ENCODE measurements at places on chromosomes 4 and X.

DNA sequence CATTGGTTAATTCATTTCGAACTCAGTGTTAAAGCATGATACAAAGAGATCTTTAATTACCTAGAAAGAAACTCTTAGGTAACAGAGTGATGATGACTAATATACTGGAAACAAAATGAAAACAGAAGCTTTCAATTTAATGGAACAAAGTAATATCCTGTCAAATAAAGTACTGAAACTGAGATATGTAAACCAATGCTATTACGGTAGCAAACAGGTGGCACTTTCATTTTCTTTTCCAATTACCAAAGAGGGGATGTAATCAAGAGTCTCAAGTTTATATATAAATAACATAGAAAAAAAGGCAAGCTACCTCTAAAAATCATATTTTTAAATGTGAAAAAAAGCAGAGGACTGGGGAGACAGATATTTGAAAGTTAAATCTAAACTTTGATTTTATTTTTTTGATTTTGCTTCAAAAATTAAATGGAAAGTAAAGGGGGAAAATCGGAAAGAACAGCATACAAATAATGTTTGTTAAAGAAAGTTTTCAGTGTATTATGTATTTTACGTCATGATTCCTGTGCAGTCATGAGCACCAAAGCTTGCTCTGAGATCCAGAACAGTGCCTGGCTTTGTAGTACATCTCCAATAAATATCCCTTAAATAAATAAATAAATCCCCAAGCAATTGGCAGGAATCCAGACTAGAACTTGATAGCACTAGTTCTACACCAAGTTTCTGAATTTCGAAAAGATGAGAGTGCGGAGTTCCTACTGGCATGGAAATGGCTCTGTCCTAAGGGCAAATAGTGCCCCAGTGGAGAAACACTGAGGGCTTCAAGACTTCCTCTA is 25.0 kb upstream of the RAPGEF2 start:
- no peak for DNase-seq

DNA sequence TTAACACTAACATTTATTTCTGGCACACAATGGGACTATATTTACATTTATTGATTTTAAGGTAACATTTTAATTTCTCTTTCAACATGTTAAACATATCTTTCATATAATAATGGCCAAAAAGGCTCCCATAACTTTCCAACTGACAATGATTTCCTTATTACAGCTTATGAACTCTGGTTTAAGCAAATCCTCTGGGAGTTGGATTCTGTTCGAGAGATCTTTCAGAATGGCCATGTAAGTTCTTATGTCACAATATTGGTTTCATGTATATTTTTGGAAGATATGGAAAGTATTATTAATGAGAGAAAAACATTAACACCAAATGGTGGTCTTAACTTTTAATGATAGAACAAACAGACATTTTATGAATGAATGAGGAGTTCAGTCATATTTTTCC is 4.1 kb downstream of the TDO2 start:
- no peak for DNase-seq

DNA sequence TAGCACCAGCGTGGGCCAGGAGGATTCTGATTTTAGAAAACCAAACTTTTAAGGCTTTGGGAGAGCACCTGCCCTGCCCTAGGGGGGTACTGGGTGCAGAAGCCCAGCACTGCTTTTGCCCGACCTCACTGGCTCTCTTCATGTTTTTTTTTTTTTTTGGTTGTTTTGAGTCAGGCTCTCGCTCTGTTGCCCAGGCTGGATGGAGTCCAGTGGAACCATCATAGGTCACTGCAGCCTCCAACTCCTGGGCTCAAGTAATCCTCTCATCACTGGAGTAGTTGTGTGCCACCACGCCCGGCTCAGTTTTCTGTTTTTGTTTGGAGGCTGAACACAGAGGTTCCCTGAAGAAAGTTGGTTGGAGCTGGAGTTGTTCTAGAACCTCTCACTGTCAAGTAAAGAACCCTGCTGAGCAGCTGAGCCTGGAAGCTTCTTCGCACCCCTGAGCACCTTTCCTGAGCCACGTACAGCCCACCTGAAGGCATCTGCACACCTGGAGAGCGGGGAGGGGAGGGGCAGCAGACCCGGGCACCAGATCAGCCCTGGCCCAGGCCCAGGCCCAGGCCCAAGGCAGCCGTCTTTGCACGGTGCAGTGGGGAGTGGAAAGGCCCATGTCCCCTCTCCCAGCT is 49.5 kb downstream of the SHROOM2 start:
- DNase-seq: no peak

DNA sequence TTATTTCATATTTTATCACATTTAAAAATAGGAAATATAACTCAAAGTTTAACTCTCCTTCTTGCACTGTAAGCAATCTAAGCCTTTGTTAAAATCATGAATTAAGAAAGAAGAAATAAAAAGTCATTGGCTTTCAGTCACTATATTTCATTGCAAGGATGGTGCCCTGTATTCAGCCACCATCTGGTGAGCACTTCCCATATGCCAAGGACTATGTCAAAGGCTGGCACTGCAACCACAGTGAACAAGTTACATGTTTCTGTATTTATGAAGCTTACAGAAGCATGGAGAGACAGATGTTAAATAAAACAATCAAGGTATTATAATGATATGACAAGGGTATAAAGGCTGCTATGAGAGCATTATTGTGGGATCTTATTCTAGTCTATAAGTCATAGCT is 68.6 kb downstream of the PRKG2 start:
- DNase-seq: no peak

- DNase-seq: peak; percentile 54
Measured at GRCh38 chrX:39855748-39856129, 242.0 kb downstream of the BCOR start.

DNA sequence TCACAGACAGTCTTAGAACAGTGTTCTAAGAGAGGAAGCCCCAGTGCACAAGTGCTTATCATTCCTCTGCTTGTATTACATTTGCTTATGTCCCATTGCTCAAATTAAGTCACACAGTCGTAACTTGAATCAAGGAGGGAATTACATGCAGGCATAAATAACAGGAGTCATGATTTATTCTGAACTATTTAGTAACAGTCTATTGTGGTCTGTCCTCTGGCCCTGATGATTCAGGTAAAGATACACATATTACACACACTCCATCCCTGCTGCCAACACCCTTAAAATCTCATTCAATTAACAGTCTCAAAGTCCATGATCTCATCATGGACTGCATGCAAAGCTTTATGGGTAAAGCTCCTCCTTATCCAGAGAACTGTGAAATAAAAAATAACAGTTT is 60.1 kb downstream of the GRIA2 start:
- DNase-seq: no peak

GRCh38 chr4:134533068-134533467 is 331.5 kb upstream of the PABPC4L start:
- no peak for DNase-seq

- DNase-seq: no peak
Measured at GRCh38 chr4:157095716-157096115, 19.8 kb downstream of the GLRB start.

DNA sequence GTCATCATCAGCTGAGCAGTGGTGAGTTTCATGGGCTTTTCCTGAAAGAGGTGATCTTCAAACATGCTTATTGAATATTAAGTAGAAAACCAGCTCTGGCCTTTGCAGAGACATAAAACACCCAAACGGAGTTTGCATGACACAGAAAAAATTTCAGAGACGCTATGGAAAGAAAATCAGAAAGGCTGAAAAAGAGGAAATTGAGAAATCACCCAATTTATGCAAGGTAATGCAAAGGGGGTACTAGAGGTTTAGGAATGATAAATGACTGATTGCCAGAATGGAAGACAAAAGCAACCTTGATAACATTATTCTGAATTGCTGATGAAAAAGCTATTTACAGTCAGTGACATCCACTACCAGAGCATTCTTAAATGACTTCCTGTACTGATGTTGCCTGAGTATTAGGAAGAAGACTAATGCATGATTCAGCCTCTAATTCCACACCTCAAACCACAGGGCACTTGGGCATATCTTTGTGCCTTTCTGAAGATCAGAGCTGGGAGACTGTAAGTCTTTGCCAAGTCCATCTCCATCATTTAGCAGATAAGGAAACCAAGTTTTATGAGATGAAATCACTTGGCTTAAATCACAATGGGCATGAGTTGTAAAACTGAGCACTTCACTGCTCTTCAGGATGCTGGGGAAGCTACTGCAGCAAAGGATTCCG is 565.7 kb downstream of the PPARGC1A start:
- DNase-seq: no peak

- DNase-seq: no peak
Measured at GRCh38 chr4:63211776-63212479, 1197.3 kb downstream of the TECRL start.

GRCh38 chr4:133148690-133149363 is at the start of gene PCDH10:
Gene PCDH10, plus strand, starts transcription at chr4:133149294. Its CDS starts 847 bp downstream, at chr4:133150141.
- peak; percentile 29 for DNase-seq

- no peak for DNase-seq
Measured at GRCh38 chrX:40177489-40177888, 79.7 kb upstream of the BCOR start.

GRCh38 chr4:108166441-108167315 is 2.1 kb downstream of the LEF1 start:
- DNase-seq: peak; percentile 53

DNA sequence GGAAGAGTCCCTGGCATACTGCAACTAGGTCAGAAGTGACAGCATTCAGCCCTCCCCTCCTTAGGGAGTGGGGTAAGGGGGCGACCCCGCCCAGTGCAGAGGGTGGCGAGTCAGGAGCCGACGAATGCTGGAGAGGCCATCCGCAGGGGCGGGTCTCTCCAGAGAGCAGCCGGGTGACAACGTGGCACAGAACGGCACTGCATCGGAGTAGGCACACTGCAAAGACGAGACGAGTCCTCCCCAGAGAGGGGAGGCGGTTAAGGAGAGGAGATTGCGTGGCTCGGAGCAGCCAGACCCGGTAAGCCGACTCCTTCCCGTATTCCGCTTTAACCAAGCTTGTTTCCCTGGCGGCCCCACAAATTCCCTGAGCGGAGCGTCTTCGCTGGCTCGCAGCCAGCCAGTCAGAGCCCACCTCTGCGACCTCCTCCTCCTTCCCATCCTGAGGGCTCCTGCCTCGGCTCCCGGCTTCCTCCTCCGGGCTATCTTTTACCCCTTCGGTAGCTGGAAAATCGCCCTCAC is 54.9 kb downstream of the LINC00632 start:
- DNase-seq: no peak

GRCh38 chr4:48116582-48116981 is 17.5 kb downstream of the TXK start:
- DNase-seq: no peak

DNA sequence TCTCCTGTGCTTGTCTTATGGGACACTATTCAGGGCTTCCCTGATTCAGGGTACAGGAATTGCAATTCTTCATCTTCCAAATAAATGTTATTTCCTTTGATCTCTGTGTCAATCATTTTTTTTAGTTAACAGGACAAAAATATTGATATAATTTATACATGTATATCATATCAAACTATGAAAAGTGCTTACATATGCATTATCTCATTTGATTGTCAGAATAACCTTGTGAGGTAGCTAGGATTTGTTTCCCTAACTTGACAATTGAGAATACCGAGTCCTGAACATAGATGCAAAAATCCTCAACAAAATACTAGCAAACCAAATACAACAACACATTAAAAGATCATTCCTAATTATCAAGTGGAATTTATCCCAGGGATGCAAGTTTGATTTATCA is 11.5 kb upstream of the SERPINA7 start:
- DNase-seq: no peak

GRCh38 chr4:138736362-138736761 is 279.2 kb upstream of the NOCT start:
- no peak for DNase-seq

- no peak for DNase-seq
Measured at GRCh38 chrX:153598541-153599191, at the start of gene CCNQ. Gene CCNQ, minus strand, starts transcription at chrX:153599139. Its CDS starts 66 bp downstream, at chrX:153599073.

DNA sequence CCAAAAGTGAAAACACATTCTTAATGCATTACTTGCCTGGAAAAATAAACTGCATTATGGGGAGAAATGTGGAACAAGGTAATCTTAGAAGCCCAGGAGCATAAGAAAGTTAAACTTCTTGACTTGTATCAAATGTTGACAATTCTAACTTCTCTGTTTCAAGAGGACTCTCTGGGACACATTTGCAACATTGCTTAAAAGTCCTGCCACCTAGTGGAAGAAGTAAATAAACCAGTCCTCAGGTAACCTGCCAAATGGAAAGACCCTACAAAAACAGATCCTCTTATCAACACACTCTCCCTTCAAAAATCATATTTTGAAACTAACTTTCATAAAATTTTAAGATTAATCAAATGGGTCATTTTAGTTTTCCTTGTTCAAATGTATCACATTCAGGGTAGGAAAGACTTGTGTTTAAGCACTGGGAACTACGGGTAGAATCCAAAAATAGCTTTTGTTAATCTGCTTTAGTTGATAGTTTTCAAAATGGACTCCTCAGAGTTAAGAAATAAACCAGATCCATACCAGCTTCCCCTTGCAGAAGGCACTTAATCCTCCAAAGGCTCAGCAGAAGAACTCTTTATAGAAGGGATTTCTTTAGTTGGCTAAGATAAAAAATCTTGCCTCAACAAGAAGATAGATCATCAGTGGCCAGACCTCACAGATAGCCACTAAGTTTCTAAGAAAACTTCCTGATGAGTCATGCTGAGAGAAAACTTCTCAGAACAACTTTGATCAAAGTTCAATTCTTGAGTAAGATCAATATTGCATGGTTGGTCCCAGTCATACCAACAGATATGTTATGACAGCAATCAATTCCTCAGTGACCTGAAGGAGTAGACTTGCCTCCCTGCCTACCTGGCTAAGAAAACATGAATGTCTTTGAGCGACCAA is 141.7 kb downstream of the HHIP start:
- DNase-seq: no peak

GRCh38 chr4:183589461-183590099 is 69.4 kb downstream of the RWDD4 start:
- DNase-seq: no peak
